Naive thymus-derived CD4-positive, alpha-beta T cell (primary cell): ENCODE measurements at places on chromosomes 1 and 21. TPM values are rescaled to one million over a fixed set of nuclear protein-coding genes. Genes with fewer than 3 reads are reported as not detected.

TAF5L gene
- total RNA-seq, result 17.3 TPM

CLIC6 gene
- total RNA-seq, result 0.34 TPM

PPIAL4G gene
- 0.27 TPM for total RNA-seq

PFKFB2 gene
- 2.3 TPM for total RNA-seq

BGLAP gene
- 2.3 and 2.8 TPM in 2 replicates for total RNA-seq
